ENCODE measurements at places on chromosomes 3 and 15.

DNA sequence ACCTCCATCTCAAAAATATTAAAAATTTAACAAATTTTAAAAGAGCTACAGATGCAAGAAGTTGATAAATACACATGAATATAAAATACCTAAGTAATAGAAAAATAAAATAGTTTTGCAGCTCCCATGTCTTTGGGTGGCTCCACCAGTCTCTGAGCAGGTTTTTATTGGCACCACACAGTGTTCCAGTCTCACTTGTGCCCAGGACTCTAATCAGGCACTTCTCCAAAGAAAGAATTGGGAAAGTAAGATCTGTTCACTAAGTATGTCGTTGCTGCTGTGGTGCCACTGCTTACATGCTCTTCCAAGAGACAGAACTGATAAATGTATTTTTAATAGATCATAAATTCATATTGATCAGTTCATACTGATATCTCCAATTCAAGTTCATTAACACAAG is 92.5 kb upstream of the ABI3BP start:
- no peak for DNase-seq

DNA sequence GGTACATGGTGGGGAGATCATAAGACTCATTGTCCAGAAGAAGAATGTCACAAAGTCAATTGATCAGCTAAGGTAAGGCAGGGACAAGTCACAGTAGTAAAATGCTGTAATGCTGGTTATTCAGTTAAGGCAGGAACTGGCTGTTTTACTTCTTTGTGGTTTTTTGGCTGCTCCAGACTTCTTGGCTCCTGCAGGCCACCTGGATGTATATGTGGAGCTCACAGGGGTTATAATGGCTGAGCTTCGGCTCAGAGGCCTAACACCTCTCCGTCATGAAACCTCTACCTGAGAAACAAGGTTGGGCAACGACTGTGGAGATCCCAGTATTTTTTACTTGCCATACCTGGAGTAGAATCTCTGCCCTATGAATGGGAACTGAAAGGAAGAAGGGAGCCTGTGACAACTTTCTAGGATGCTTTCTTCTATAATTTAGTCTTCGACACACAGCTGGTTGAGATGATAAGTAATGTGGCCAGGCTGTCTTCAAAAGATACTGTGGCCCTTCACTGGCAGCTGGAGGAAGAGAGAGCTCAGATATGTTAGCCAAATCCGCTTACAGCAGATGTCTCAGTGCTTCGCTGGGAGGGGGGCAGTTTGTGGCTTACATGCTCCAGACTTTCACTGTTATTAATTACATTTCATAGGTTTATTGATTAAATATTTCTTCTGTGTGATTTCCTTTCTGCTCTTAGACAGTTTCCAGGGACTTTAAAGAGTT is 887.8 kb downstream of the IGSF11 start:
- no peak for DNase-seq

DNA sequence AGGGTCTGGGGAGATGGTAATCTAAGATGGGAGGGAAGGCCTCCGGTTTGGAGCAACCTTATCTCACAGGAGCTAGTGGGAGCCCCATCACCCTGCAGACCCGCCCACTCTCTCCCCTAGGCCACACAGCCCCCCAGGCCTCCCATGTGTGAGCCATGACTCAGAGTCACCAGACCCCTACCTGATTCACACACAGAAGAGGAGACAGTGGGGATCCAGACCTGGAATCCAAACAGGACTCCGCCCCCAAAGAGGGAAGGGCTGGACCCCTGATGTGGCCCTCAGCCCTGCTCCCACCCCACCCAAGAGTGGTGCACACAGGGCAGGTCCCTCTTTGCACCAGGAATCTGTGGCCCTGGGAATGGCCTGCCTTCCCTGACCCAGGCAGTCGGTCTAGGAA is 97.4 kb downstream of the ADCY5 start:
- DNase-seq = no peak

GRCh38 chr3:132911741-132912415 is 126.3 kb upstream of the TMEM108 start:
- DNase-seq = no peak

DNA sequence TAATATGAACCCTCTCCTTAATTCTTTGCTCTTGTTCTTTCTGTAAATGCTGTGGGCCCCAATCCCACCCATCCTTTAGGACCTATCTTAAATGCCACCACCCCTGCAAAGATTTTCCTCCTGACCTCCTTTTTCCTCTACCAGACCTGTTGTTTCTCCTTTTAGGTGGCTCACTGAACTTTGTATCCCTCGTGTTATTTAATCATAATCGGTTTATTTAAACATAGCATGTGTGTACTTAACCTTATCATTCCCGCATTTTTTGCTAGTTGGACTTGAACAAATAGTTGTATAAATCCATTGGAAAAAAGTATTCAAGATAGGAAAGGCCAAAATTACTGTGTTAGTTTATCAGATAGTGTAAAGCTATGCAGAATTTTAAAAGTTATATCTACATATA is 988 bp upstream of the NFKBIZ start:
- no peak for DNase-seq
